ENCODE measurements at places on chromosomes 12 and 14.

- no peak for DNase-seq
Measured at GRCh38 chr12:42588524-42589464, 752 bp downstream of the PRICKLE1 start.

- DNase-seq, result no peak
Measured at GRCh38 chr12:93746572-93747168, 69.5 kb downstream of the CRADD start.

GRCh38 chr14:26463136-26463535 is 134.7 kb downstream of the NOVA1 start:
- no peak for DNase-seq

DNA sequence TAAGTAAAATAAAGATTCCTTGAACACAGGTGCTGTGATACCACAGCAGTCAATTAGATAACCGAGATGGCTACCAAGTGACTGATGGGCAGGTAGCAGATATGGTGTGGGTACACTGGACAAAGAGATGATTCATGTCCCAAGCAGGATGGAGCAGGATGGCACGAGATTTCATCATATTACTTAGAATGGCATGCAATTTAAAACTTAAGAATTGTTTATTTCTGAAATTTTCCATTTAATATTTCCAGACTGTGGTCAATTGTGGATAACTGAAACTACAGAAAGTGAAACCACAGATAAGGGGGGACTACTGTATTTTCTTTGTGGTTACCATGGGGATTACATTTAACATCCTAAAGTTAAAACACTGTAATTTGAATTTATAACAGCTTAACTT is 7.5 kb upstream of the ZFP36L1 start:
- no peak for DNase-seq

- no peak for DNase-seq
Measured at GRCh38 chr12:51265024-51265423, 5.2 kb downstream of the SMAGP start.

DNA sequence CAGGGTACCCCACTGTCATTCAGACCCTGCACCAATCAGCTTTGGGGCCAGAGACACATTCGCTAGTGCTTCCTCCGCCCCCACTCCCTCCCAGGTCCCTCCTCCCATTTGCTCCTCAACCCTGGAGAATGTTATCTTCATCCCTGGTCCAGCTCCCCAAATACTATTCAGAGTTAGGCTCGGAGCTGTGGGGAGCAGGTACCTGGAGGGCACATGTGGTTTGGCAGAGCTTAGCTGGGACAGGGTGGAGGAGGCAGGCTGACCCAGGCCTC is 19.5 kb downstream of the VSX2 start:
- no peak for DNase-seq

- DNase-seq, result no peak
Measured at GRCh38 chr12:40310211-40310610, 85.4 kb downstream of the LRRK2 start.

GRCh38 chr12:65894088-65894487 is 69.8 kb downstream of the HMGA2 start:
- DNase-seq, result no peak

GRCh38 chr12:25286837-25287236 is 36.1 kb upstream of the KRAS start:
- DNase-seq, result no peak

- DNase-seq, result no peak
Measured at GRCh38 chr14:81245771-81246170, 25.0 kb upstream of the GTF2A1 start.

GRCh38 chr12:58463051-58463450 is 457.3 kb downstream of the LRIG3 start:
- no peak for DNase-seq

DNA sequence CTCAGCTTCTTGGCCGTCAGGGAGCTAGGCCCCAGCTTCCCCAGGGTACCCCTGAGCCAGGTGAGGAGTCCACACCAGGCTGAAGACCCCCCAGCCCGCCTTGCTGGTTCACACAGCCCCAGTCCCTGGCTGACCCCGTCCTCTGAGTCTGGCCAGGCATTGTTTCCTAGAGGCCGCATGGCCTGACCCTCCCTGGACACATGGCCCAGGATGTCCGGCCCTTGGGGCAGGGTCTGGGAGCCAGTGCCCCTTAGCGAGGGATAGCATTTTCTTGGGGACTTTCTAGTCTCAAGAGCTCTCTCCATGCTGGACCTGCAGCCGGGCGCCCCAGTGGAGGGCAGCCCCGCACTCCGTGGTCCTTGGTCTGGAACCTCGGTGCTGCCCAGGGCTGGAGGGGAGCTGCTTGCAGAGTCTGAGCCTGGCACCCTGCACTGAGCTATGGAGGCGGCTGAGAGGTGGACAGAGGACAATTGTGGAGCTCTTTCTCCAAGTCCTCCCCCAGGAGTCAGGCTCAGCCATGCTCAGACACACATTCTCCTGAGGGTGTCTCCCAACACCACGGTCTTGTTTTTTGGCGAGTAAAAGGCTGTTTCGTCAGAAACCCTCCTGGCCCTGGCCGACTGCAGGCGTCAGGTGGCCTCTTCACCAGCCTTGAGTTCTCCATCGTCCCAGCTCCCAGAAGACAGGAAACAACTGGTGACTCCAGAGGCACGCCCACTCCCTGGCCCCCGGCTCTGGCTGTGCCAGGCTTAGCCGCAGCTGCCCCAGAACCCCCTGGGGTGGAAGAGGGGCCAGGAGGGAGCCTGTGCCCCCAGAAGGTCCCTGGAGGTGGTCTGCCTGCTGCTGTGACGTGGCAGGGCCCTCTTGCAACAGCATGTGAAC is 17.6 kb upstream of the CRIP2 start:
- DNase-seq, result no peak

DNA sequence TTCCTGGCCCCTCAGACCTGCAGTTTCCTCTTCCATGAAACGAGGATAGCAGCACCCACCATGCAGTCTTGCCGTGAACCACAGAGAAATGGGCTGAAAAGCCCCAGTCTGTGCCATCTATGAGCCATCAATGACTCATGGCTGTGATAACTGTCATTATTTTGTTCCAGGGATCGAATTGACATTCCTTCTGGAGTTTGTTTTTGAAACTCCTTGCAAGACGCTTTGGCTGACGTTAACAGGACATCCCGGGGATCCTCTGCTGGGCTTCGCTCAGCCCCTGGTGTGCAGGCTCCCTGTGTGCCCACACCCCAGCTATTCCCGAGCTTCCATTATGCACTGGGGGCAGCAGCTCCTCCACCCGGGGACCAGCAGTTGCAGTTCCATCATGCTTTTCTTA is 33.8 kb downstream of the MMAB start:
- no peak for DNase-seq

DNA sequence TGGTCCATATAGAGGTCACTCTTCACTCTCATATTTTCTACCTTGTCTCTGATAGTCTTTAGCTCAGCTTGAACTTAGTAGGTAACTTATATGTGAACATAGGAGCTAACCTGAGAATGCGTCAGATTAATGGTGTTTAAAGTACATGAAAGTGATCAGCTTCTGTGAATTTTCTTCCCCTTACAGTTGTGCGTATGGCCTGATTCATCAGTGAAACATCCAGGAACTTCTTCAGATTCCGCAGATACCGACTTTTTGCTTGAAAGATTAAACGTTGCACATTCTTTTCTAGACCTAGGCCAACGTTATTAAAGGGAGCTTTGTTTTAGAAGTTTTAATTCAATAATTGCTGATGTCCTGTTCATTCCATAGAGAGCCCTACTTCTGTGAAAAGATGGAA is 1945.1 kb upstream of the SEL1L start:
- DNase-seq, result no peak

GRCh38 chr12:93018610-93019009 is 89.5 kb upstream of the EEA1 start:
- DNase-seq, result no peak

- no peak for DNase-seq
Measured at GRCh38 chr12:32826807-32827412, 69.7 kb downstream of the PKP2 start.

GRCh38 chr12:121159467-121160307 is 27.0 kb downstream of the P2RX7 start:
- no peak for DNase-seq

- DNase-seq, result no peak
Measured at GRCh38 chr12:39033782-39034181, 128.4 kb upstream of the CPNE8 start.

DNA sequence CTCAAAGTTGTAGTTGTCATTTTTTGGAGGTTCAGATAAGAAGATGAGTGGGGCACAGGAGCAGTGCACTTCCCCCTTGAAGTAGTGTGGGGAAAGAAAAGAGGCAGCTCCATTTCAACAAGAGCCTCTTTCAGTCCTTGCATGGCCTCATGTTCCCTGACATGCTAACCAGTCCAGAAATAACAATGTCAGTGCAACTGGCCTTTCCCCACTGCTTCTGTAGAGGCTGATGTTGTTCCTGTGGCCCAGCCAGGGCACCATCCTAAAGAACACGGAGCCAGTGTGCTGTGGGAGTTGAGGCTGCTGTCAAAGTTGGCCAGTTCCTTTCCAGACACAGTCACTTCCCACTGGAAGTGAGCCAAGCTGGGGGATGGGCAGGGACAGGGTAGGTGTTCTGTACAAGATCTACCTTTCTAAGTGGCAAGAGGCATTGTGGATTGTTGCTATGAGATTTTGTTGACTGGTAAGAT is 77.7 kb upstream of the SLC38A2 start:
- no peak for DNase-seq

DNA sequence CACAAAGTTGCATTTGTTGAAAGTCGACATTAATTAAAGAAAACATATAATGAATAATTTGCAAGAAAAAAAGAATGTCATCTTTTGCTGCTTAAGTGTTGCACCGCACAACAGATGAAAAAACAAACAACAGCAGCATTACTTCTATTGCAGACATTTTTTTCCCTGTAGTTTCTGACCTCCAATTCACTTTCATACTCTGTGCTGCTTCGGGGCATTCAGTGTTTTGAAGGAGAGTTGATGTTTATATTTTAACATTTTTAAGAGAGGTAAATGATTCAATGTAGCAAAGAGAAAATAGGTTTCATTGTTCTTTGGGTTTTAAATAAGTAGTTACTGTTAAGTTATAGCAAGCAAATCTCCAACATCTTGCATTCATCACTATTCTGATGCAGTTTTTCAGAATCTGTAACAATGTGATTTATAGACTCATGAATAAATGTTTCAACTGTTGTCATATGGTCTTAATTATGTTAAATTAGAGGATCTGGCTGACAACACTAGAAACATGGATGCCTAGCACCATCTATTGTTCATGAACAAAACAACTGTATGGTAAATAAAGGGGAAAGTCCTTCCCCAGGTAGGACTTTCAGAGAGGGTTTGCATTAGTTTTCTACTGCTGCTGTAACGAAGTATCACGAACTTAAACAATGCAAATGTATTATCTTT is 168.1 kb downstream of the BCAT1 start:
- DNase-seq, result no peak

DNA sequence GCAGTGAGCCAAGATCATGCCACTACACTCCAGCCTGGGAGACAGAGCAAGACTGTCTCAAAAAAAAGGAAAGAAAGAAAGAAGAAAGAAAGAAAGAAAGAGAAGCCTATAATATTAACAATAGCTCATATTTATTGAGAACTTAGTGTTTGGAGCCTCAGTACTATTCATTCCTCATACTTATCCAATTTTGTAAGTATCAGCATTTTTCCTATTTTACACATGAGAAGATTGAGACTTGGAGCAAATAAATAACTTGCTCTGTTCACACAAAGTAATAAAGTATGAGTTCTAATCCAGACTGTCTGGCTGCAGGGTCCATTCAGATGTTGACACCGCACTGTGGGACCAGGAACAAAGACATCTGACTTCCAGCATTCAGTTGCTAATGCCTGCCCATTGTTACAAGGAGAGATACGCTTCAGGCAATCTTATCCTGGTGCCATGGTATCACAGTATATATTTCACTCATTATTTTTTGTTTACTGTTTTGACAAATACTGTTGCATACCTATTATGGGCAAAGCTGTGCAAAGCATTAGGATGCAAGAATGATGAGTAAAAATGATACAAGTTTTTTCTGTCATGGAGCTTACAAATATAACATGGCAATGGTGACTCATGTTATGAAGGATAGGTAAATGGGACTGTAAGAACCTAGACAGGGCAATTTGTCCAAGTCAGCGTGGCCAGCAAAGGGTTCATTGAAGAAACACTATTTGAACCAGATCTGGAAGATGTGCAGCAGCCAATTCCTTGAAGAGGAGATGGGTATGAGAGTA is 21.4 kb upstream of the TMTC2 start:
- no peak for DNase-seq

GRCh38 chr14:51431741-51432140 is 191.7 kb downstream of the TMX1 start:
- DNase-seq, result no peak

DNA sequence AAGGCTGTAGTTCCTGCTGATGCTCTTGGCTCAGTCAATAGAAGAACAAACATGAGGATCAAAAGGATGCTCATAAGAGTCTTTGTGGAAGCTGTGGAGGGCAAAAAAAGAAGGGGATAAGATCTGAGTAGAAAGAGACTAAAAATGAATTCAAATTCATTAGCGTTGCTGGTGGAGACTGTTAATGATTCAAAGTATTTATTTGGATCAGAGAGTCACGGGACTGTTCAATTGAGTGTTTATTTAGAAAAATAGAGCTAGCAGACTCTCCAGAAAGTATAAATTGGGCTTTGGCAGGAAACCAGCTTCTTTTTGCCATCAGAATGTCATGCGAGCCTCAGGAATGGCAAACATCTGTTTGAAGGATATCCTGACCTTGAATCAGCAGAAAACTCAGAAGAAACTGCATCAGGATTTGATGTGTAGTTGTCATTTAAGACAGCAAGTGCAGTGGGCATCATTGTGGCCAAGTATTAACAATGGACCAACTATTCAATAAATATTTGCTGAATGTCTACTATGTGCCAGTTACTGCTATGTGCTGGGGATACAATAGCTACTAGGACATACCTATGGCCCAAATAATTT is 126.4 kb downstream of the TBC1D30 start:
- DNase-seq, result no peak

- DNase-seq, result no peak
Measured at GRCh38 chr14:52852810-52853521, 61.6 kb upstream of the GNPNAT1 start.

- DNase-seq, result no peak
Measured at GRCh38 chr14:50598765-50599164, 38.8 kb downstream of the ATL1 start.

DNA sequence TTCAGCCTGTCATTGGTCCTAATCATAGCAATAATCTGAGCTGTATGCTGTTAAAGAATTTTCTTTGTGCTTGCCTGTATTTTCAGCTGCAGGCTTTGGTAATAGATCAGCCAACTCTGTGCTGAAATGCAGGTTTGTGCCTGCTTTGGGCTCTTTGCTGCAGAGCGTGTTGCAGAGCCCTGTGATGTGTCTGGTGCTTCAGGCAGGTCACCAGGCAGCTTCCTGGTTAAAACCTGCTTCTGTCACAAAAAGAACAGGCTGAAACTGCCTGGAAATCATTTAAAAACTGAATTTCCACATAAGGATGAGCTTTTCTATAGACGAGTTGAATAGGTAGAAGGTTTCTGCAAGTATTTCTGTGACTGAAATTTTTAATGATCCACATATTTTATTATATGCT is 3.1 kb downstream of the DIP2B start:
- no peak for DNase-seq

All from DMS 273 treated with DMSO at 0.1 percent for 48 hours (cell line).